ENCODE measurements at places on chromosomes 2 and 18.
A peak's percentile ranks its signal among the peaks of the same experiment; 100 is the strongest.

DNA sequence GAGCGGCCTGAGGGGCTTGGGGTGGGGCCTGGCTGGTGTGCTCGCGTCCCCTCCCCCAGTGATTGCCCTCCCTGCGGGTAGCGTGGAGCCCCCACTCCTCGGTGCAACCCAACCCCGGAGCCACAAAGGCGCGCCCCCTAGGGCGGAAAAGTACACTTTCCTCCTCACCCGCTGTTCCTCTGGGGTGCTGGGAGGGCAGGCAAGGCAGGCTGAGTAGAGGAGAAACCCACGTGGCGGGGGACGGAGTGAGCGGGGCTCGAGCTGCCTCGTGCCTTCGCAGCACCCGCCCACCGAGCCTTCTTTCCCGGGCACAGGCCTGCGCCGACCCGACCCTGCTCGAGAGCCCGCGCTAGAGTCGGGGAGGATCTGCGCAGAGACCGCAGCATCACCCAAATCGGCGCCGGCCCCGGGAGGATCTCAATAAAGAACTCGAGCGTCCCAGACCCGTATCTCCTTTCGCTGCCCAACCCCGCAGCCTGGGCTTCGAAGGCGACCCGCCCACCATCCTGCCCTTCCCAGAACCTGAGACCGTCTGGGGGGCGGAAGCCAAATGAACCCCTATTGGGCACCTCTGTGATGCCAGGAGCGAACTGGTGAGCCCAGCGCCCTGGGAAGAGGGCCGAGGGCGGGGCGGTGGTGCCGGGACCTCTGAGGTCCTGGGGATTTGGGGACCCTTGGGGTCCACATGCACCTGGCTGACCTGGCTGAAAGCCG lies 1.5 kb downstream of the UCN start:
- DNase-seq = no peak

DNA sequence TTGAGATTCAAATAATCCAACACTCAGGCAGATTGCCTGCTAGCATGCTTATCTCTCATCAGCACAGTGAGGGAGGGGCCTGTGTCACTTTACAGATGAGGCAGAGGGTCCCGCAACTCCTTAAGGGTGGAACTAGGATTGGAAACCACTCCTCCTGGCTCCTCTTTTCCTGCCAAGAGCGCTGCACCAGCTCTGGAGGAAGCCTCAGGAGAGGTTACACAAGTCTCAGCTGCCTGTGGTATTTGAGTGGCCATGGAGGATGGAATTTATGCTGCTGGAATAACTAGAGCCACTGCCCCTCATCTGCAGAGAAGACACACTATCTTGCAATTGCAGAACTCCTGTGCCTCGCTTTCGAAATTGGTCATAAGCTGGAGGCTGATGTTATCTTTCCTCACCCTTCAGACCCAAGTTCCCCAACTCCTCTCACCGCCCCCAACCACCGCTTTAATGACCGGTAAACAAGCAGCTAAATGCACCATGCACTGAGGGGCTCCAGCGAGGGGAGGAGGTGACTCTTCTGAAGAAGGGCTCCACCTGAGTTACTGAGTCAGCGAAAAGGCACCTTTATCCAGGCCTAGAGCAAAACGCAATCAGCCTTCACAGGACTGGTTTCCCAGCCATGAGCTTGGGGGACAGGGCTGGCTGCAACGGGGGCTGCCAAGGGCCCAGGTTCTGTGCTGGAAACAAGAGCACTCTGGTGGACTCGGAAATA lies 245.8 kb downstream of the SOX11 start:
- peak; percentile 34 for DNase-seq

GRCh38 chr18:2147476-2148230 lies 423.7 kb downstream of the METTL4 start:
- peak; percentile 51 for DNase-seq

GRCh38 chr2:239949537-239949936 lies 75.6 kb downstream of the NDUFA10 start:
- no peak for DNase-seq

GRCh38 chr2:223113161-223113560 lies 61.2 kb downstream of the KCNE4 start:
- peak; percentile 18 for DNase-seq

DNA sequence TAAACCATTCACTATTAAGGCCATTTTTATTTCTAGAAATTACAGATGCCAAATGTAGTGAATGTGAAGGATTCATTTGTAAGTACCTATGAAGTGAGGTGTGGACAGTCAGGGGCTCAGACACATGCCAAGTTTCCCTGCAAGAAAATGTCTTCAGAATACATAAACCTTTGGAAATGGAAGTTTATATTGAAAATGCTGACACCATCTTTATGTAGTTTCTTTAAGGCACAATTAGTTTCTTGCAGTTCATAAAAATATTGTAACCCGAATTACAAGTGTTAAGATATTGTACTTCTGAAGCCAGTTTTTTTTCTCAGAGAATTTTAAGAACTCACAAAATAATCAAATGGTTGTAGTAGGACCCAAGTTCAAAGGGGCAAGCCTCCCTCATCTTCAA lies 66.1 kb upstream of the LYPD1 start:
- DNase-seq = no peak

- no peak for DNase-seq
Observed at GRCh38 chr2:33059471-33060156, 112.9 kb downstream of the LTBP1 start.

GRCh38 chr2:98702858-98703620 lies 27.9 kb downstream of the MGAT4A start:
- no peak for DNase-seq

DNA sequence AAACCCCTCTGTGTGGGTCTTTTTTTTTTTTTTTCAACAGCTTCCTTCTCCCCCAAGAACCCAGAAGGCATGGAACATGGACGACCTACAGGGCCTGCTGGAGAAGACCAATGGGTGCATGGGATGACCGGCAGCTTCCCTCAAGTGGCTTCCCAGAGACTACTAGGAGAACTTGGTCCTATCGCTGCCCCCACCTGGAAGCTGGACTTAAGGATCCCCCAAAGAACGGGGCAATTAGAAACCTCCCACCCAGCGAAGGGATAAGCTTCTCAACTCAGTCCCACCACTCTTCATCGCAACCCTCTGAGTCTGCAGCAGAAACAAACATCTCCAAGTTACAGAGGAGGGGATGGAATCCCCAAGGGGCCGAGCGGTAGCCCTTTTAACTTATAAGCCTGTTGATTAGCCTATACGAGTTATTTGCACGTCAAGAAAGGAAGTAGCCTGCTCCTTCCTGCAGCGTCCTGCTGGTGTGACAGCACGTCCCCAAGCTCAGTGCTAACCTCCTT lies 1.4 kb downstream of the ACTR1B start:
- DNase-seq = no peak

- DNase-seq = no peak
Observed at GRCh38 chr18:55473560-55473959, 114.4 kb downstream of the TCF4 start.
